ENCODE measurements at places on chromosomes 12 and 14.

DNA sequence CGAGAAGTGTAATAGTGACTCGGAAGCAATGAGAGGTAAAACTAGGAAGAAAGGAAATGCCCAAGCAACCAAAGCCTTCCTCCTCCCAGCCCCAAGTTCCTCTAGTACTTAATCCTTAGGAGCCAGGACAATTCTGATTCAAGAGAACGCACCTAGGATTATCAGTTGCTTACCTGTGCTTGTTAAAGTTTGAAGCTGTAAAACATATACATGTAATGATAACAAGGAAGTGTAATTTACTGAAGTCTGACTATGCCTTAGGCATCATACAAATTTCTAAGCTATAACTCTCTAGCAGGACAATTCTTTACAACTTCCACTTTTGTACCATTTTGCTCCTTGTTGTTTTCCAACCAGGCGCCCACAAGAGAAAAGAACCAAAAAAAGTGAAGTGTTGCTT lies 92.8 kb upstream of the OSBPL8 start:
- DNase-seq, result no peak

DNA sequence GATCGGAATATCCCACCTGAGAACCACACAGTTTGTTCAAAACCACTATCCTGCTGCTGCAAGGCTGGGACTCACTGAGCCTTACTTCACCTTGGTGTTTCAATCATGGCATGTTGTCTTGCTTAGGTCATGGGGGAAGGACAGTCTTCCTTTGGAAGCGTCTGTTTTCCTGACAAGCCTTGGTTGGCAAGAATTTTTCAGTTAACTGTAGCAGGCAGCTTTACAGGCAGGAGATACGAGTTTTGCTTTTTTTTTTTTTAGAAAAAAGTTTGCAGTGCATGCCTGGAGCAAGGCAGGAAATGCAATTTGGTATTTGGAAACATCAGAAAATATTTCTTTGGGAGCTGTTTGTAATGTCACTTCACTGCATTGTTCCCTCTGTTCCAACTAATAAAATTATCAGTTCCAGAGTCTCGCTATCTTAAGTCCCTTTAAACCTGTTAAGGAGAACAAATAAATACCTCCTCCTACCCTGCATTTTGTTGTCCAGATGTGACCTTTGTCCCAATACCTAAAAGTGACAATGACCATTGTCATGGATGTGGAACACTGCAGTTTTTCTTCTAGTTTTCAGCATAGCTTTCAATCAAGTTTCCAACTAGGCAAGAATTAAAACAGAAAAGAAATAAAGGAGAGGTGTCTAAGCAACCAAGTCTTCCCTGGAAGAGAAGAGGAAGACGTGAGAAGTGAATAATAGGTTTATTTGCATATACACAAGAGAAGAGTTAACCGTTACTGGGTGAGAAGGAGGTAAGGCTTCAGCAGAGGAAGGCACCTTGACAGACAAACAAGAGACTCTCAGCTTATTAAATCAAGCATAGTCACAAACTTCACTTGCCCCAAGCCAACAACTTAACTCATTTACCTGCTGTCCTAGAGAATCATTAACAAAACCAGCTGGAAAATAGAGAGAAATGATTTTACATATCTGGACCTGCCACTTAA lies 71.4 kb upstream of the ACTN1 start:
- no peak for DNase-seq

GRCh38 chr12:130246560-130246959 lies 84.3 kb downstream of the FZD10 start:
- DNase-seq, result no peak

GRCh38 chr12:131494741-131495524 lies 216.0 kb upstream of the SFSWAP start:
- no peak for DNase-seq

- DNase-seq, result no peak
Measured at GRCh38 chr12:95611676-95612309, 60.5 kb upstream of the USP44 start.

DNA sequence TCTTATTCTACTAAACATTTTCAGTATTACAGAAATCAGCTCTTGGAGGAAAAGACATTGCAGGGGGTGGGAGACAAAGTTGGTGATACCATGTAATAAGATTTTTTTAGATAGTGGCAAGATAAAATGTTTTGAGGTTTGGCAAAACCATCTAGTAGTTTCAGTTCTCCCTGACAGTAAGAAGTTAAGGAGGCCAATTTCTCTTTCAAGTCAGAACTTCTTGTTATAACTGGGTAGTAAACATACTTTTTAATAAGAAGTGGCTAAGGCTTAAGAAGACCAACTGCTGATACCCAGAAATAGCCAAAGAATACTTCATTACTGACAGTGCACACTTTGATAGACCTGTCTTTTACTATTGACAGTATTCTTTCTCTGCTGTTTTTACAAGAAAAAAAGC lies 452.3 kb downstream of the DIO2 start:
- DNase-seq, result no peak

Measured in NCI-H524 treated with DMSO at 0.1 percent for 48 hours (cell line).